ENCODE measurements at places on chromosomes 5 and 9.

GRCh38 chr5:108531367-108532128 is 149.7 kb upstream of the FBXL17 start:
- DNase-seq: no peak

GRCh38 chr9:79023134-79023580 is 548.6 kb upstream of the TLE4 start:
- DNase-seq: no peak

DNA sequence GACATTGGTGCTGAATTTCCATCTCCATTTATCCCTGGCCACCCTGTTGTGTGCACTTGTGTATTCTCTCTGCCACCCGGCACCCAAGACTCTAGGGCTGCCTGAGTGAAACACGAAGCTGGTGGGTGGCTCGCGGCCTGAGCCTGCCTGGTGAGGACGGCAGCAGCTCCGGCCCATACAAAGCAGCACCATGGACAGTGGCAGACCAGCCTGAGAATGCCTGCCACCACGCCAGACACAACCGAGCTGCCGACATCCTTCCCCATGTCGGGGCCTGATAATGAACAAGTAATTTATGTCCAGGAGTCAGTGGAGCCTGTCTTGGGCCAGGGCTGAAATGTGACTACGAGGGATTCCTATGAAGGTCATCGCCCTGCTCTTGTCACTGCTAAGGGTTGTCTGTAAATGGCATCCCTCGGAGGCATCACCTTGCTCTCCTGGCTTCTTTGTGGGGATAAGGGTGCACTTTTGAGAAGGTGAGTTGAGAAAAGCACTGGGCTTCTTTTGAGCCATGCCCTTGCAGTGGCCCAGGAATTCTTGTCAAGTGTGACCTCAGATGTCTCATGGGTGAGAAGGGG is 175.7 kb downstream of the MELK start:
- DNase-seq: peak; percentile 64

DNA sequence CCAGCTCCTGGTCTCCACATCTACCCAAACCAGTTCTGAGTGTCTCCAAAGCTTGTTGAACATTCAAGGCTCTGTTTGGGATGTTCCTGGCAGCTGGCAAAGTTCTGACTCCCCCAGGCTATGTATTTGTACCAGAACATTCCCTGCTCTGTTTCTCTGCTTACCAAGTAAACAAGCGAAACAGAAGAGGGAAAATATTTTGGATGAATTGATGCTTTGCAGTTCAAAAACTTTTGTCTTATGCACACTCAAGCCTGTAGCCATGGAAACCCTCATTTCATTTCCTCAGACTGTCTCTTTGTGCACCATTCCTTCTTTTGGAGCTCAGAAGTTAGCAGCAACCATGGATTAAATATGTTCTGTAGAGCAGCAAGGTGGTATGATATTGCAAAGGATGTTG is 145.8 kb downstream of the ACTL7B start:
- DNase-seq: no peak

DNA sequence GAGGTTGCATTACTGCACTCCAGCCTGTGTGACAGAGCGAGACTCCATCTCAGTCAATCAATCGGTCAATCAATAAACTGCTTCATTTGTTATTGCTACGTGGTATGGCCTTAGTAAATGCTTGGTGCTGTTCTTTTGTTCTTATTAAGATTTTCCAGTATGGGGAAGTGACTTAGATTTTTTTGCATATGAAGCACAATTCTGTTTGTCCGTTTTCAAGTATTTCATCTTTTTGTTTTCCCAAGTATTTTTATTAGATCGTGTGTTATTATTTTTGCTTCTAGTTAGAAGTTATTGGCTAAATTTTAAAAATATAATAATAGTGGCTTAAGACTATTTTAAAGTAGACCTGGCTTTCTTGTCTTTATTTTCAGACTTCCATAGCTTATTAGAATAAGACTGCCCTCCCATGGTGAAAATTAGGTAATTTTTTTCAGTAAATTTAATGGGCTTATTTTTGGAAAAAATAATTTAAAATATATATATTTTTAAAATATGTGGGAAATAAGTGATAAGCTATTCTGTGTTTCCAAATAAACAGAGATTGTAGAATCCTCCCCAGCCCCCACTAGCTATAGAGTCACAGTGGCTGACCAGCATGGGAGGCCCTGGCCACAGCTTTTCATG is 14.7 kb upstream of the OMD start:
- no peak for DNase-seq

DNA sequence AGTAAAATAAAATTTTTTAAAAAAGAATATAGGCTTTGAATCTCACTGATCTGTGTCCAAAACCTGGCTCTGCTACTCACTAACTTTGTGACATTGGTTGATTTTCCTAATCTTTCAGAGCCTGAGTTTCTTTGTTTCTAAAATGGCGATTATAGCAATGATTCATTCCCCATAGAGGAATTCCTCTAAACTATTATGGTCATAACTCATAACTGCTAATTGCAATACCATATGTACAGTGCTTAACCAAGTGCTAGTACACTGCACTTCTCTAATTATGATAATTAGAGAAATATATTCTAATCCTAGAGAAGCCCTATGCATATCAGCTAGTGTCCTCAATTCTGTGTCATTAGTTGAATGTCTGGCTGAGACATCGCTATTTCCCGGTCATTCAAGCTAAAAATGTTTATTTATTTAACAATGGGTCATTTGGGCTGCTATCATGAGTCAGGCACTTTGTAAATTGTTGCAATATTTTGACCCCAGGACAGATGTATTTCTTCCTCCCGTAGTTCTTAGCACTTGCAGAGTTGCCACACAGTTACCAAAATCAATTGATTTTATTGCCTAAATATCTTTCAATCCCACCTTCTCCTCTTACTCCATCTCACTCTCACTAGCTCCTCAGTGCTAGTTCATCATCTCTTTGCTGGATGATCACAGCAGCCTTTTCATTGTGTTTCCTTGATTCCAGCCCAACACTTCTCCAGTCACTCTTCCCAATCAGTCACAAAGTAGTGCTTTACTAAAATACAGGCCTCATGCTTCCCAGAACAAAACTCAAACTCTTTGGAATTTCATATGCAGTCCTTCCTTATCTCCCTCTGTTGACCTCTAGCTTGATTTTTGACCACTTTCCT is 200.9 kb upstream of the PAPPA start:
- DNase-seq: no peak

DNA sequence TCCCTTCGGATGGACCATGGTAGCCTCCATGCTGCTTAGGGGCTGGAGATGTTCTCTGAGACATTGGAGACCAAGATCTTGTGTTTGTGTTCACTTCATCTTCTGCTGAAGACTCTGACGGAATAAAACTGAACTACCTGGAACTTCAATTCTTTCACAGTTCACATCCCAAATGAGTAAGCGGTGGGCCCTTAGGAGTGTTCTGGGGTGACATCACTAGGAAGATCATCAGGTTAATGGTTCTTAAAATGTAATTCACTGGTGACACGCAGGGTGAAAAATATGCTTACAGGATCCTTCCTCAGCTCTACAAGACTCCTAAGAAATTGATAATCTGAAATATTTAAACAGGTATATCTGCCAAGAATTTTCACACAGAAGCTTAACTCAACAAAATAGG is 561.5 kb downstream of the SEMA5A start:
- no peak for DNase-seq

GRCh38 chr5:8383616-8384015 is 514.7 kb downstream of the MTRR start:
- no peak for DNase-seq

- no peak for DNase-seq
These were observed 141.8 kb downstream of the YIPF5 start for GRCh38 chr5:144028636-144029035.

GRCh38 chr5:12626556-12626955 is 722.3 kb upstream of the CTNND2 start:
- DNase-seq: no peak

- DNase-seq: no peak
These were observed 48.9 kb downstream of the RASEF start for GRCh38 chr9:83013867-83014605.

DNA sequence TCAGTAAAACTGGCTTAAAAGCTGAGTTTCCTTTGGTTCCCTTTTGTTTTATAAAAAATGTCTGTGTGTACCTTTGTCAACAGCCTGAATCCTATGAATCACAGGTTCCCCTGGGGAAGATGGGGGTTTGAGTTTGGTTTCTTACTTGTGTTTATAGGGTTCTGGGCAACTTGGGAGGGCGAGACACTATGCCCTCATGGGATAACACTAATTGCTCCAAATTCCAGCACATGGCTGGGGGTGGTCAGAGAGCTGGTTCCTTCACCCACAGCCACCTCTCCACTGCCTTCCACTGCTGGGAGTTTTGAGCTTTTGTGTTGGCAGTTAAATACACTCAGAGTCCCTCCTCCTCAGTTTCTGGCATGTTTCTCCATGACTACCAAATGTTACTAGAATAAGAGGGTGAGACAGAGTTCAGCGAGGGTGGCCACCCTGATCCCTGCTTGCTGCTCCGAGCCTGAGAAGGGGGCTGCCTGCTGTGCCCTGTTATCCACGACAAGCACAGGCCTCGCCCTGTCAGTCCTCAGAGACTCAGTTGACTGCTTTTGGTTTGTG is 83.0 kb upstream of the EPB41L4B start:
- DNase-seq: no peak

DNA sequence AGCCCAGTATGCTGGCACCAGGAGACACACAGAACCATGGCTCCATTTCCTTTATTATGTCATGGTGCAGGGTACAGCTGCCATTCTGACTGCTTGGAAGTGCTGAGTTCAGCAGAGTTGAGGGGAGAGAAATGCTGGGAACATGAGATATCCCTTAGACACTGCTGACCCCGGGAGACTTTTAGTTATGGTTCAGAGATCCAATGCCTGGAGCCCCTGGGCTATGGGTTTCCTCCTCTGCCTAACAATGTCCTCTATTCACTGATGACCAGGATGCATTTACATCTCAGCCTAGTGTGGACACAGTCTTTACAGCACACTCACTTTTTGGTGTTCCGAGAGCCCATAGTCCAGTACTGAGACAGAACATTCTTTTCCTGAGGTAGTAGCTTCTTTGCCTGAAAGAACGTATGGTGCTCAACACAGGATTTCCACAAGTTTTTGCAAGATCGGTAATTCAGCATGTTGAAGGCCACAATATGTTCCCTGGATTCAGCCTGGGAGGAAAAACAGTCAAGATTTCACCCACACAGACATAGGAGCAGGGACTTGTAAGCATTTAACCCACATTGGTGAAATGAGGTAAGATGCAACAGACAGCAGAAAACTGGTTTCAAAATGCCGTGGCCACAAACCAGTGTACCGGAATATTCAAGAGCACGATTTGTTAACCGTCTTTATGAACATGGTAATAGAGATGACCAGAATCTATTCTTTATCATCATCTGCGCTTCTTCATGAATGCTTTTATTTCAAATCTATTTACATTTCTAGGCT is 71.3 kb downstream of the PTPN3 start:
- no peak for DNase-seq

- no peak for DNase-seq
These were observed 23.3 kb downstream of the SMIM23 start for GRCh38 chr5:171808951-171809350.

GRCh38 chr5:140602147-140602546 is 30.8 kb downstream of the CD14 start:
- no peak for DNase-seq

- no peak for DNase-seq
These were observed 41.9 kb upstream of the SLC36A1 start for GRCh38 chr5:151405334-151406160.

DNA sequence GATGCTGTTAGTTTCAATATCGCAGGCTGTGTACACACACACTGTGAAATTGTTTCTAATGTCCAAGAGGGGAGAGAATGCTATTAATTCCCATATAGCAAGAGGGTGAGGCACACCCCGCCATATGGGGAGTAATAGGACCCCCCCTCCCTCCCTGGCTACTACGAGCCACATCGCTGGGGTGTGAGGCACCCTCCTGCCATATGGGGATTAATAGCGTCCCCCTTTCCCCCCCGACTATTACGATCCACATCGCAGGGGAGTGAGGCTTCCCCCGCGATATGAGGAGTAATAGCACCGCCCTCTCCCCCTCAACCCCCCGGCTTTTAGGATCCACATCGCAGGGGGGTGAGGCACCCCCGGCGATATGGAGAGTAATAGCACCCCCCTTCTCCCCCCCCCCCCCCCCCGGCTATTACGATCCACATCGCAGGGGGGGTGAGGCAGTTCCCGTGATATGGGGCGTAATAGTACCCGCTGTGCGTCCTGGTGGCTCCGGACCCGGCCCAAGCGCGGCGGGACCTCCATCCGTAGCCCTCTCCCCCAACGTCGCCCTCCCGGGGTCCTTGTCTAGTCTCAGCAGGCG is 494 bp upstream of the STK32A start:
- DNase-seq: no peak

DNA sequence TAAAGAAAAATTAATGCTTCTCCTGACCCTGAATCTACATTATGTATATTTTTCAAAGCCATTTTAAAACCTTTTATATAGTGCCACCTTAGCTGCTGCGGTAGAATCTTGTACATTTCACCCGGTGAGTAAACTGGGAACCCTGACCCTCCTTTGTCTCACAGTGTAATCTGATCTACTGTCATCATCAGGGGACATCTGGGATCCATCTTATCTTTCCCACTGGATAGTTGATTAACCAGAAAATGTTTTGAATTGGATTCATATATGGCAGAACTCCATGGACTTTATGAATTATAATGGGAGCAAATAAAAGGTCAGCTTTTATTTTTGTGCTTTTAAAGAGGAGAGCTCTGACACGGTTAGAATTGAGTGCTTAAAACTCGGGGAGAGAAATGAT is 95.0 kb downstream of the ADAMTSL1 start:
- no peak for DNase-seq

GRCh38 chr9:20619487-20620200 is 2.7 kb downstream of the MLLT3 start:
- DNase-seq: peak; percentile 45

- no peak for DNase-seq
These were observed 175.2 kb downstream of the GAPVD1 start for GRCh38 chr9:125436613-125437443.

DNA sequence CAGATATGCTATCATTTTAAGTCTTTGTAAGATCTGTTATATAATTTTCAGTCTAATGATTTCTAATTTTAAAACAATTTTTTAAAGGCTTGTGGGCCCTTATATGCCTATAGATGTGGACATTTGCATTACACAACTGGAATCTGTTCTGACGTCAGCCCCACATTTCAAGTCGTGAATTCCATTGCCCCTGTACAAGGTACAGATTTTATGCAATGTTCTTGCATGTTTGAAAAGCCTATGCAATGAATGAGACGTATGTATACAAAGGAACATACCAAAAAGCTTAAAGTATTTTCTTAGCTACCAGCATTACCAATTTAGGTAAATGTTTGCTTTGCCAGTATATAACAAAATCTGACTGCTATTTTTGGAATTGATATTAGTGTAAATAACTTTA is 77.2 kb downstream of the ITGA1 start:
- DNase-seq: no peak

DNA sequence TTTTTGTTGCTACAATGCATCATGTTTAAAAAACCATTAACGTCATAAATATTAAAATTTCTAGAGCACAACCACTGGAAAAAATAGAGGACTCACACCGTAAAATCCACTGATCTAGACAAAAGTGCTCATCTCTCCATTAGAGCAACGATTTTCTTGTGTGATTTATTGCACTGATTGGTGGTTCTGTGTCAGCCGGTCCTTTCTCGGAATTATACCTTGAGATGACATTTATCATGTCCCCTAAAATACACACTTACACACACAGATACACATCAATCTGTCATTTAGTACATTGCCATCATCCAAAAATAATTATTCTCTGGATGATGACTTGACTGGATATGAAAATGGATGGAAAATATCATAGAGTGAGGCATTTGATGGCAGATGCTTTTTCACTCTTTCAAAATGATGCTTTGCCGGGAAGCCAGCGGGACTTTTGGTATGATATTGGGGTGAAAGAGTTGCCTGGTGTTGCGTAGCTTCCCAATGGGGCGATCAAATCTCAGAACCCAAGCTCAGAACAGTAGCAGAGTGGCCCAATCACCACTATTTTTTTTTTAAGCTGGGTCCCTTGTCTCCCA is 226.6 kb downstream of the GAS1 start:
- DNase-seq: no peak
